Stimulated activated naive CD8-positive, alpha-beta T cell treated with anti-CD3 and anti-CD28 coated beads, Interleukin-15, amount 100 ng/mL, for 72 hours (primary cell): ENCODE measurements at places on chromosomes 5 and 9.

DNA sequence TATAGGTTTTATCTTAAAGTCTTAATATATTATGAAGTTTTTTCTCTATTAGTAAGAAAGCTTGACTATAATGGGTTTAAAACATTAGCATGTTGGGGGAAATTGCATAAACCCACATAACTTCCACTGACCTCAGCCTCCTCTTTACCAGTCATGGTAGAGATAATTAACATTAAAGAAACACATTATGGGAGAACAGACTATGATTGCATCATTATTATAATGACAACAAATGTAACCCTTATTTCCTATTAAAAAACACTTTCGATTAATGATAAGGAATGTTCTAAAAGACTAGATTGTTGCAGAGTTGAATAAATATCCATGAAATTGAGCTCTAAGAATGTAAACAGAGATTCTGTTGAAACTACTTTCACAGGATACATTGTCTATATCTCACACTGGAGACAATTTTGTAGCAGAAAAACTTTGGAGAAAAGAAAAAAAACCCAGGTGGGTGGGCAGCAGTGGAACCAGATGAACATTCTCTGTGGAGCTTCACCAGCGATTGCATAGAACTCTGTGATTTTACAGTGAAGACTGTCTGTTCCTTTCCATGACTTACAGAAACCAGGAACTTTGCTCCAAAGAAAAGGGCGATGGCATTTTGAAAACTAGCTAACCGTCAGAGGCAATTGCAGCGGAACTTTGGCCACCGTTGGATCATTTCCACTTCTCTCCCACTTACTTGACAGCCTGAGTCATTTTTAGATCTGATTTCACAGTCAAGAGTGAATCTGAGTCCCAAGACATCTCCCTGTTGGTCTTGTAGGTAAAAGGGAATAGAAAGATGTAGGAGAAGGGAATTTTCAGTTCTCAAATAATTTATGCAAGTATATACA is 21.0 kb upstream of the ERAP2 start:
- no peak for DNase-seq

DNA sequence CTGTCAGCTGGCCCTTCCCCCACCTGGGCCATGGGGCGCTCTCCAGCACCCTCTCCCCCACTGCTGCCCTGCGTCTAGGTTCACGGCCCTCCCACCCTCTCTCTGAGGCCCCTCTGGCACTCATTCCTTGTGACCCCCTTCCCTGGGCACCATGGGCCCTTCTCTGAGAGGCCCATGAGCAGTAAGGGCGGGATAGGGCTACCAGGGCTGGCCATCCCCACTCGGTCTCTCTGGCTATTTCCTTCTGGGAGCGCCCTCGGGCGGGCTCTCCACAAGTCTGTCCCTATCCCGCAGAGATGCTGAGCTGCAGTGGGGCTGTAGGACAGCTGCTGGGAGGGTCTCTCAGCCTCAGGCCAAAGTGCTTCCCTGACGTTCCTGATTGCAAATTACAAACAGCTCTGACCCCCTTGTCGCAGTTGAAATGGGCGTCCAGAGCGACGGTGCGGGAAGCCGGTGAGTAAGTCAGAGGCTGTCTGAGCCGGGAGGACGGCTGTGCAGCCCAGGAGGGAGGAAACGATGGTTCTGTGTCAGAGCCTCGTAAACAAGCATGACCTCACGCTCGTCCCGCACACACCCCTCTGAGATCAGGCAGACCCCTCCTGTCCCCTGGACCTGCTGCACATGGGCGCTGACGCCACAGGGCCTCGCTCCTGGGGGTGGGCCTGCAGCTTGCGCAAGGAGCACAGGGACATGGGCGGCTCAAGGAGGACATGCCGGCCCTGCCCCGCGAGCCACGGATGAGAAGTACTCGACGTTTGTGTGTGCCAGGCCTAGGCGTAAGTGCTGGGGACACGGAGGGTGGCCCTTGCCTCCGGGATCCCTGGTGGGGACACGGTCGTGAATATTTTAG is 36.3 kb upstream of the GFPT2 start:
- no peak for DNase-seq

GRCh38 chr9:72858089-72858912 is 94.6 kb downstream of the ALDH1A1 start:
- DNase-seq: no peak

GRCh38 chr5:131633830-131634229 is 1.2 kb downstream of the RAPGEF6 start:
- DNase-seq: no peak

DNA sequence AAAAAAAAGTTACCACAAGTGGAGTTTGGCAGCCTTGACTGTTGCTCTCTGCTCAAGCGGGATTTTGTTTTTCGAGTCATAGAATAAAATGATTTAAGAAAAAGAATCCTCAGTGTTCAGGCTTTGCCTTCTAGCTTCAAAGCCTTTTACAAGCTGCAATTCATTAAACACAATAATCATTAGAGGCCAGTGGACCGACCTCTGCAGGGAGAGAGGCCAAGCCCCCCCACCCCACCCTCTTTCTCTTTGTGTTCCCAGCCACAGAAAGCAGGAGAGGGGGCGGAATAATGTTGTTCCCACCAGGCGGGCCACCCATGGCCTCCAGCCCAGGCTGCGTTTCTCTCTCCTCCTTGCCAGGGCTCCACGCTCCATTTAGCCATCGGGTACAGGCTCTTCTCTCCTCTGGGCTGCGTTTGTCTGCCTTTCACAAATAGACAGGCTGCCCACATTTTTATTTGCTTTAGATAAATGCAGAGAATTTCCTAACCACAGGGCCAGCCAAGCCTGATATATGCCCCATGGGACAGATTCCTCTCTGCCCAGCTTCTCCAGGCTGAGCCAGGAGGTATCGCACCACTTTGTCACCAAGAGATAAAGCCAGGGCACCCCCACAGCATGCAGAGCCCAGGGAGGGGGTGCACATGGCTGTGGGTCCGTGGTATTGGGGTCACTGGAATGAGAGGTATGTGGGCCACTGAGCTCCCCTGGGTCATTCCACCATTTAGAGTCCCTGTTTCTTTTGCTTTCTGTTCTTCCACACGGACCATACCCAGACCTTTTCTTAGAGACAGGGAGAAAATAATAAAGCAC is 318.8 kb downstream of the PIK3R1 start:
- DNase-seq: no peak

- no peak for DNase-seq
Observed at GRCh38 chr5:88819301-88819999, 63.5 kb downstream of the MEF2C start.

DNA sequence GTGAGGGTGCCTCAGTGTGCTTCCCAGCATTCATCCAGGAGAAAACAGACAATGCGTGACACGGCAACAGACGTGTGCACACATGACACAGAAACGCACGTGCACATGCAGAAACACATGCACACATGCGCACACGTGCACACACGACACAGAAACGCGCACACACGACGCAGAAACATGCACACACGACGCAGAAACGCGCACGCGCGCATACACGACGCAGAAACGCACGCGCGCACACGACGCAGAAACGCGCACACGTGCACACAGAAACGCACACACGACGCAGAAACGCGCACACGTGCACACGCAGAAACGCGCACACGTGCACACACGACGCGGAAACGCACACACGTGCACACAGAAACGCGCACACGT is 16.5 kb downstream of the TPPP start:
- DNase-seq: no peak

GRCh38 chr5:73218552-73219171 is 45.7 kb downstream of the TMEM174 start:
- DNase-seq: no peak

DNA sequence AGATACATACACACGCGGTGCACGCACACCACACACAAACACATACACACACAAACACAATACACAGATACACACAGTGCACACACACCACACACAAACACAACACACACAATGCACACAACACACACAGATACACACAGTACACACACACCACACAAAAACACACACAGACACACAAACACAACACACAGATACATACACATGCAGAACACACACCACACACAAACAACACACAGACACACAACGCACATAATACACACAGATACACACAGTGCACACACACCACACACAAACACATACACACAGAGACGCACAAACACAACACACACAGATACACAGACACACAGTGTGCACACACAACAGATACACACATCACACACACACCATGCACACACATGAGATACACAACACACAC is 5.9 kb upstream of the CCDC187 start:
- no peak for DNase-seq

DNA sequence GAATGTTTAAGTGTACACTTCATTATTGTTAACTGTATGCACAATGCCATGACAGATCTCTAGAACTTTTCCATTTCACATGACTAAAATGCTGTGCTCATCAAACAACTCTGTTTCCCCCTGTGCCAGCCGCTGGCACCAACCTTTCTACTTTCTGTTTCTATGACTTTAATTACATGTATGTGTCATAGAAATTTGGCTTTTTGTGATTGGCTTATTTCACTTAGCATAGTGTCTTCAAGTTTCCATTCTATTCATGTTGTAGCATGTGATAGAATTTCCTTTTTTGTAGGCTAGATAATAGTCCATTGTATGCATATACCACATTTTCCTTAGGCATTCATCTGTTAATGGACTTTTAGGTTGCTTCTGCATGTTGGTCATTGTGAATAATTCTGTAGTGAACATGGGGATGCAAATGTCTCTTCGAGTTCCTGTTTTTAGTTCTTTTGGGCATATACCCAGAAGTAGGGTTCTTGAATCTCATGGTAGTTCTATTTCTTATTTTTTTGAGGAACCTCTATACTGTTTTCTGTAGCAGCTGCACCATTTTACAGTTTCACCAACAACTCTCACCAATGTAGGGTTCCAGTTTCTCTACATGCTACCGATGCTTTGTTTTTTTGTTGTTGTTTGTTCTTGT is 184.4 kb upstream of the DMRT1 start:
- no peak for DNase-seq

DNA sequence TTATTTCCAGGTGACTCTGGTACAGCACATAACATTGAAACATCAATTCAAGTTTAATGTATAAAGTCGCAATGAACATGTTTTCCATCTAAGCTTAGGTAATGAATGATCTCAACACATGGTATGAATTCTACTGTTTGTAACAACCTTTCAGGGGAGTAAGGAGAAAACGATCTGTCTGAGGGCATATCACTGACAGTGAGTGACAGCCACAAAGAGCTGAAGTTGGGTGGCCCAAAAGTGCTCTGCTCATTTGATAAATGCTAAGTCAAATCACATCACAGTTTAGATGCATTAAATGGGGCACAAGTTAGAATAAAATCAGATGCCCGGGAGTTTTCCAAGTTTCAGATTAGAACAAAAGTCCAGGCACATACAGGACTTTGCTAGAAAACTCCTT is 1.2 kb downstream of the FANCC start:
- no peak for DNase-seq

- no peak for DNase-seq
Observed at GRCh38 chr9:127642082-127642740, 30.1 kb downstream of the STXBP1 start.

- DNase-seq: no peak
Observed at GRCh38 chr9:77975806-77976205, 55.8 kb downstream of the GNAQ start.

- DNase-seq: no peak
Observed at GRCh38 chr5:154644745-154645411, 110.3 kb upstream of the LARP1 start.

DNA sequence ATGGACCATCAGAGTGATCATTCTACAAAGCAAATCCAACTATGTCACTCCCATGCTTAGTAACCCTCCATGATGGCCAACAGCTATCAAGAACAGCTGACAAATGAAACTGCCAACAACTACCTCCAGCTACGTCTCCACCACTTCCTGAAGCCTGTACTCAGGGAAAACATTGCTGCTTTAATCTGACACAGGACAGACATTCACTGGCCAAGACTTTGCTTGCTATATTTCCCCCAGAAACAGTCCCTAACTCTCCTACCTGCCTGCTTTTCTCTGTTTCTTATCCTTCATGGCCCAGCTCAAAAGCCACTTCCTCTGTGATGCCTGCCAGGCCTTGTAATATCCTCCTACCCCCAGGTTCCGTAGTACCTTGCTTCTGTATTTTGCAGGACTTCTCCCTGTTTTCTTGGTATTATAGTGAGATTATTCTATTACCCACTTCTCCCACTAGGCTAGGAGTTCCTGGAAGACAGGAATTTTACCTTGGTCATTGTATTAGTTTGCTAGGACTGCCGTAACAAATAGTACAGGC is 14.7 kb upstream of the RAB14 start:
- DNase-seq: no peak

- no peak for DNase-seq
Observed at GRCh38 chr5:11357928-11358327, 546.3 kb downstream of the CTNND2 start.

DNA sequence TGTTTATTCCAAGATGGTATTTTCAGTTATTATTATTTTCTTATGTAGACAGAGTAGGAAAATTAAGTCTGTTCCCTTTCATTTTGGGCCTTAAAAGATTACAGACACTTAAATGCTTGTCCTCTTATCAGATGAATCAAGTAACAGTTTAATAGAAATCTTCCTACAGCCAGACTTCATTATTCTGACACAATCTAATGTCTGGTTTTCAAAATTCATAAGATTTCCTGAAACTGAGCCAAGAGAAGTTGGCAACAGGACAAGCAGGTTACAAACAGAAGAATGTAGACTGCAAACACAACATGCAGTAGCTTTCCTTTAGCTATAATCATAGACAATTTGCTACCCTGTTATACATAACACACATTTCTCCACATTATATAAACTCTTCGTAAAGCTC is 130.5 kb downstream of the FBXL17 start:
- DNase-seq: no peak

DNA sequence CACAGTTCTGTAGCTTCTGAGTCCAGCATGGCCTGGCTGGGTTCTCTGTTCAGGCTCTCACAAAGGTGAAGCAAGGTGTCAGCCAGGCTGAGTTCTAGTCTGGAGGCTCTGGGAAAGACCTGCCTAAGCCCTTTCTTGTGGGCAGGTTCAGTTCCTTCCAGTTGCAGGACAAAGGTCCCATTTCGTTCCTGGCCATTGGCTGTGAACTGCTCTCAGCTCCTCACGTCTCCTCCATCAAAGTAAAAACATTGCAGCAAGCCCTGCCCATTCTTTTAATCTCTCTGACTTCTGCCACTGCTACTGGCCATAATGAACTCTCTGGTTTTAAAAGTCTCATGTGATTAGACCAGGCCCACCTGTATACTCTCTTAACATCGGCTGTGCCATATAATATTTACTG is 61.6 kb upstream of the BARX1 start:
- no peak for DNase-seq

GRCh38 chr5:178433273-178433775 is 156.9 kb downstream of the COL23A1 start:
- DNase-seq: no peak
